ENCODE measurements at places on chromosomes 12 and 14. TPM values are rescaled to one million over a fixed set of nuclear protein-coding genes. Genes with fewer than 3 reads are reported as not detected.

Gene P2RX2
- total RNA-seq = not detected

Gene ENDOU
- total RNA-seq = under 0.01 TPM

Gene DTX1
- 2.9 TPM for total RNA-seq

Gene C1RL
- total RNA-seq = 12.4 TPM

Gene CAPZA3
- total RNA-seq = not detected
